ENCODE measurements at places on chromosomes 3 and 15.

GRCh38 chr3:119177321-119177720 lies 3.9 kb downstream of the UPK1B start:
- no peak for DNase-seq

DNA sequence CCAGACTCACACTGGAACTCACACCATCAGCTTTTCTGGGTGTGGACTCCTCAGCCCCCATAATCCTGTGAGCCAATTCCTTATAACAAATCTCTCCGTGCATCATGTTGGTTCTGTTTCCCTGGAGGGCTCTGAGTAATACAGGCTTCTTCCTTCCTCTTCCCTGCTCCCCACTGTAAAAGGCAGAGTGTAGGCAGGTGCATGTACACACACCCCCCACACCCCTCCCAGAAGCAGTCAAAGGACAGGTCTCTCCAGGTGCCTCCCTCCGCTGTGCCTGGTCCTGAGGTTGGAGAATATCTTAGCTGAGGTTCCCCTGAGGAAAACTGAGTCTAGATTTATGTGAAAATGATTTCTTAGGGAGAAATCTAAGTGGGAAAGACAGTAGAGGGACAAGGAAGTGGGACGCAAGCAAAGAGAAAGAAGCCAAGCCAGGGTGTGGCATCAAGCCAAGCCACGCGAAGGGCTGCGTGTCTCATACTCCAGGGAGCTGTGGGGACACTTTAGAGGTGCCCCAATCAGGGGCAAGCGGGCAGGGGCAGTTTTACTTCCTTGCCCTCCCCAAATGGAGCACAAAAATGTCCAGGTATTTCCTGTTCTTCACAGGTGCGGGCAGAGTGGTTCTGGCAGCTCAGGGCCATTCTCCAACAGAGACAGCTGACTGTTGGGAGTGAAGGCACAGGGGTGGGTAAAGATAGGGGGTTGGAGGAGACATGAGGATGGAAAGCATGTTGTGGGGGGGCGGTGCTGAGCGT lies 86.6 kb downstream of the HMG20A start:
- peak; percentile 26 for DNase-seq

DNA sequence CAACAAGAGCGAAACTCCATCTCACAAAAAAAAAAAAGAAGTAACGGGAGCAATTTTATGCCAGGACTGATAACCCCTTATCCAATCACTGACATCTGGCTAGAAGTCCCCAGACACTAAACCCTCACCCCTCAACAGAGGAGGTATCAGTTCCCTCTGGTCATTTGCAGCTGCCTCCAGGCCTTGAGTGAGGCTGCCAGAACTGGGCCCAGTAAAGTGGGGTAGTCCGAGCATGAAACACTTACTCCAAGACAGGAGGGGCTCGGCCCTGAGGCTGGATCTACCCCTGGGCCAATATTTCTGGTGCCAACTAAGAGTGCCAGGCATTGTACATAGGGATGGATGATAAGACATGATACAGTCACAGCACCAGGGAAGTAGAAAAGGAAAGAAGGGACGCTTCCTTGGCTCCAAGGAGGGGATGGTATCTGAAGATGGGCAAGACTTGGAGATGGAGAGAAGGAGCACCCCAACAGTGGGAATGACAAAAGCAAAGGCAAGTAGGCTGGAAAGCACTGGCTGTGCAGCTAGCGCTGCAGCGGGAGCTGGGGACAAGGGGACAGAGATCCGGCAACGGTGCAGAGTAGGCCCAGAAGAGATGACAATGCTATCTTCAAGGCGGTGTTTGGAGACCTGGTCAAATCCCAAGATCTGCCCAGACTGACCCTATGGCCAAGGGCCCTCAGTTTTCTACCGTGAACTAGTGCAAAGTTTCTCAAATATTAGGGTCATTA lies 2.2 kb downstream of the XXYLT1 start:
- no peak for DNase-seq

DNA sequence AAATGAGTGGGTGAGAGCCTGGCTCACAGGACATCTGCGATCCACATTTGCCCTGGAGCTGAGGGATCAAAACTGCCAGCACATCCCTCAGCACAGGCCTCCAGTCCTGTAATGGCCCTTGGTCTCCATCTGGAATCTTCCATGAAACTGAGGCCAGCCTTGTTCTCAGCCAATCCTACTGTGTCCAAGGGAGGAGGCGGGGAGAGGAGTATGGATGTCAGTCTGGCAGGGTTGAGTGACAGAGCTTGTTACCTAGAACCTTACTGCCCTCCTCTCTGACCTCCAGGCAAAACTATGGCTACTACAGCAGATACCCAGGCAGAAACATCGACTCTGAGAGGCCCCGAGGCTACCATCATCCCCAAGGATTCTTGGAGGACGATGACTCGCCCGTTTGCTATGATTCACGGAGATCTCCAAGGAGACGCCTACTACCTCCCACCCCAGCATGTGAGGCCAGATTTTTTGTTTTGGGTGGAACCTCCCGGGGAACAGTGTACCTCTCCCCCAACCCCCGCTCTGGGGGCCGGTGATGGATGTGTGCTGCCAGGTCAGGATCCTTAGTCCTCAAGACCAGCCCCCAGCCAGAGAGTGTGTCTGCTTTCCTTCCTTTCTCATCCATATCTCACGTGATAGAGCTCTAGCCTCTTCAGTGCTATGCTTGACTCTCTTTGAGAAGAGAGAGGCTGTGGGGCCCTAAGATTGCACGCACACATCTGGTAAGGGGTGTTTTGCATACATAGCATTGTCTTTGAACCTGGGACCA lies 41.3 kb downstream of the CHDH start:
- no peak for DNase-seq

GRCh38 chr3:133227813-133228212 lies 172.0 kb upstream of the BFSP2 start:
- no peak for DNase-seq

DNA sequence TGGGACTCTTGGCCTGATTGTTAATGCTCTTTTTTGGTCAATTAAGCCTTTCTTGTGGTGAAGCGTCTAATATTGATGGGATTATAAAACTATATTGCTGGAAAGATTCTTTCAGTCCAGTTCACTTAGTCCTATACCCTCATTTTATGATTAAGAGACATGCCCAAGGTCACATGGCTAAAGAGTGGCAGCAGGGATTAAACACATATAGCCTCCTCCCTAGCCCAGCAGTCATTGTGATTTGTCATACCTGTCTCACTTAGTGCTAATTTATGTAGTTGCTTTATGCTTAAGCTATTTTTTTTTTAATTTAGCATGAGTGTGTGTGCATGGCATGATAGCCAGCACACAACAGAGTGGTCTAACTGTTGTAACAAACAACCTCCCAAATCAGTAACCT lies 9.5 kb downstream of the PARP14 start:
- DNase-seq: no peak

GRCh38 chr3:117706037-117706436 lies 996.5 kb downstream of the TUSC7 start:
- no peak for DNase-seq

DNA sequence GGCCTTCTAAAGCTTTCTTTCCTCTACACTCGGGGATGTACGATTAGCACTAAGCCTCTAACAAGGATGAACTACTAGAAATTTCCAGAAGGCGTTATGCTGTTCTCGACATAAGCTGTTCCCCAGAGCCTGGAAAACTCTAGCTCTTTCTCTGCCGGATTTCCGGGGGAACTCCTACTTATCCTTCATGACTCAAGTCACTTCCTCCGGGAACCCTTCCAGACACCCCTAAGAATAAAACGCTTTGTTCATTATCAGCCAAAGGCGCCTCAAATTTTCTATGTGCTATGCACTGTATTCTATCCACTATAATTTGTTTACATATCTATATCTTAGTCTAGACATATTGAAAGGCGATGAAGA lies 455 bp upstream of the SNAP23 start:
- DNase-seq: no peak

GRCh38 chr3:171213178-171213577 lies 186.7 kb upstream of the SLC2A2 start:
- DNase-seq: no peak

DNA sequence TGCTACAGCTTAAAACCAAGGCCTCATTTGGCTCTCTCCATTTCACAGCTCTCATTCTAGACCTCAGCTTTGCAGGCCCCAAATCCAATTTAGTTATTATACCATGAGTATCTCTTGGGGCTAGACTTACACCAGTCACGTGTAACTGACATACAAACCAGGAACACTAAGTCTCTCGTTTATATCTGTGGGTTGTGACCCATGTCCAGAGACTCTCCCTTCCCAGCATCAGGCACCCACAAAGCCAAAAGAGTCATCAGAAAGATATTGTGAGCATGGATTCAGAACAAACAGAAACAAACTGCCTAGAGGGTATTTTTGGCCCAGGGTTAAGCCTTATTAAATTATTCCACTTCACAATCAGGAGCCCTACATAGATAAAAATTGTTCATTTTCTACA lies 5.6 kb upstream of the CCDC13 start:
- no peak for DNase-seq

DNA sequence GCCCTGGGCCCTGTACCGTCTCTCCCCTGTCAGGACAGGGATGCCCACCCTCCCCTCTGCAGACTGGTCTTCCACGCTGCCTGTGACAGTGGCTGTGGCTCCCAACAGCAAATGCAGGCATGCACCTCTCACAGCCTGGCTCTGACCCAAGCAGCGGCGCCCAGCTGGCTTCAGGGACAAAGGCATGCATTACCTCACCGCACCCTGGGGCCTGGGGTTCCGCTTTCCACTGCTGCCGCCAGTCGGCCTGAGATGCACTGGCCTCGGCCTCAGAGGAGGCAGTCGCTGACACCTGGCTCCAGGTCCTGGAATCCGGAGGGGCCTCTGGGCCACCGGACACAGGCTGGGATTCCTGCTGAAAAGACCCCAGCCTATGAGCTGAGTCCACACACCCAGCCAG lies 70.3 kb downstream of the SCN5A start:
- DNase-seq: no peak

DNA sequence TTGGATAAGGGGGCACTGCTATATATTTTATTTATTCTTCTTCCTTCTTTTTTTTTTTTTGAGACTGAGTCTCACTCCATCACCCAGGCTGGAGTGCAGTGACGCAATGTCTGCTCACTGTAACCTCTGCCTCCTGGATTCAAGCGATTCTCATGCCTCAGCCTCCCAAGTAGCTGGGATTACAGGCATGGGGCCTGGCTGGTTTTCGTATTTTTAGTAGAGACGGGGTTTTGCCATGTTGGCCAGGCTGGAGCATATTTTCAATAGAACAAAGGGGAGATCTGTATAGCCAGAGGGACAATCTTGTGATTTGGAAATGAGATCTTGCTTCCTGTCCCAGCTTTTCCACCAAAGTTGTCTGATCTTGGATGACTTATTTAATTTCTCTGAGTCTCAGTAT lies 133.1 kb upstream of the ABHD17C start:
- no peak for DNase-seq

GRCh38 chr3:113264283-113265131 lies 53.1 kb downstream of the BOC start:
- DNase-seq: no peak

GRCh38 chr3:162863579-162863978 lies 1367.0 kb downstream of the OTOL1 start:
- no peak for DNase-seq

DNA sequence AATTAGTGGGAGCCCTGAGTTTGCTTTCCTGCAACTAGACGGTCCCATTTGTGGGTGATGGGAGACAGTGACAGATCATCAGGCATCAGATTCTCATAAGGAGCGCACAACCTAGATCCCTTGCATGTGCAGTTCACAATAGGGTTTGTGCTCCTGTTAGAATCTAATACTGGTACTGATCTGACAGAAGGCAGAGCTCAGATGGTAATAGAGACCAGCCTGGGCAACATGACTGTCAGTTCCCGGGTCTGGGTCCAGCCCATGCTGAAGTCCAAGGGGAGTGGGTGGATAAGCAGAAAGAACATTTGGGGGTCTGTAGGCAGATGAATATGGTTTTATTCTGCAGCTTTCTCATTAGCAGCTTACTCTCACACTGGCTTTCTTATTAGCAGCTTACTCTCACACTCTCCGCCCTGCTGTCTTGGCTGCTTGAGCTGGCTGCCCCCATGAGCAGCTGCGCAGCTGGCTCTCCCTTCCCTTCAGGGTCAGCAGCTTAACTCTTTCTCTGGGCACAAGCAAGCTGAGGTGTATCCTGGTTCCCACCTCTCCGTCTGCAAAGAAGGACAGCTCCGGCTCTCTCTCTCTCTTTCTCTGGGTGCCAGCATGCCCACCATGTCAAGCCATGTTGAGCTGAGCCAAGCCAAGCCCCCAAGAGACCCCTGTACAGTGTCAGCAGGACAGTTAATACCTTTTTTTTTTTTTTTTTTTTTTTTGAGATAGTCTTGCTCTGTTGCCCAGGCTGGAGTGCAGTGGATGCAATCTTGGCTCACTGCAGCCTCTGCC lies 46.5 kb downstream of the KLHDC8B start:
- DNase-seq: no peak
